ENCODE measurements at places on chromosomes 3 and 15.

GRCh38 chr3:101189796-101190195 lies 130.6 kb downstream of the IMPG2 start:
- DNase-seq: no peak

DNA sequence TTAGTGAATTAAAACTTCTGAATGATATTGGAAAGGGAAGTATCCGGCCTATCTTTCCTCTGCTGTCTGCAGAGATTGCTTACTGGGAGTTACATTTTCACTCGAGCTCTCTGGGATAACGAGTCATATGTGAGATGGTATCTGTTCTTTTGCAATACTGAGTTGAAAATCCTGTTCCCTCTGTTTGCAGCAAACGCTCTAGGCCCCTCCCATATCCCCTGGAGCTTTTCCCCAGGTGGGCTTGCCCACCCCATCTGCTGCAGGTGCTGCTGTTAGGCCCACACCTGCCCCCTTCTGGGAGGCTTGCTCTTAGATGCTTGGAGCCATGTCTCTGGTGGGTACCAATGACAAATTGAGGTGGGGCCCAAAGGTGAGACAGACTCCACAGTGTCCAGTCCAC lies 42.7 kb upstream of the MTMR10 start:
- no peak for DNase-seq

GRCh38 chr15:92954578-92954977 lies 54.5 kb downstream of the CHD2 start:
- DNase-seq: no peak

GRCh38 chr3:61154457-61155198 lies 96.6 kb downstream of the FHIT start:
- DNase-seq: no peak

DNA sequence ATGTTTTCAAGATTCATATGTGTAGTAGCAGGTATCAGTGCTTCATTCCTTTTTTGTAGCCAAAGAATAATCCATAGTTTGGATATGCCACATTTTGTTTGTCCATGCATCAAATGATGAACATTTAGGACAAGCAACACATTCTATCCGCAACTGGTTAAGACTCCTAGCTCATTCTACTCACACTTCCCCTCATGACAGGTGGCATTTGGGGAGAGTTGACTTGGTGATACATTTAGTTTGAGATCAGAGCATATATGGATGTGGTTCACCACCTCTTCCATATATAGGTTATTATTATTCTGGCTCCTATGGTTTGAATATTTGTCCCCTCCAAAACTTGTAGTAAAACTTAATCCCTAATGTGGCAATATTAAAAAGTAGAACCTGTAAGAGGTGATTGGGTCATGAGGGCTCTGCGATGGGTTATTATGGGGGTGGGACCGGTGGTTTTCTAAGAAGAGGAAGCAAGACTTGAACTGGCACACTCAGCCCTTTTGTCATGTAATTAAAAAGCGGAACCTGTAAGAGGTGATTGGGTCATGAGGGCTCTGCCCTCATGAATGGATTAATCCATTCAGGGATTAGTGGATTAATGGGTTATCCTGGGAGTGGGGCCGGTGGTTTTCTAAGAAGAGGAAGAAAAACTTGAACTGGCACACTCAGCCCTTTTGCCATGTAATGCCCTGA lies 75.3 kb upstream of the HRH1 start:
- no peak for DNase-seq

- DNase-seq: no peak
These were observed 516.1 kb downstream of the ZIC1 start for GRCh38 chr3:147925272-147925671.

GRCh38 chr3:146803745-146804144 lies 198.6 kb upstream of the PLSCR5 start:
- DNase-seq: no peak

DNA sequence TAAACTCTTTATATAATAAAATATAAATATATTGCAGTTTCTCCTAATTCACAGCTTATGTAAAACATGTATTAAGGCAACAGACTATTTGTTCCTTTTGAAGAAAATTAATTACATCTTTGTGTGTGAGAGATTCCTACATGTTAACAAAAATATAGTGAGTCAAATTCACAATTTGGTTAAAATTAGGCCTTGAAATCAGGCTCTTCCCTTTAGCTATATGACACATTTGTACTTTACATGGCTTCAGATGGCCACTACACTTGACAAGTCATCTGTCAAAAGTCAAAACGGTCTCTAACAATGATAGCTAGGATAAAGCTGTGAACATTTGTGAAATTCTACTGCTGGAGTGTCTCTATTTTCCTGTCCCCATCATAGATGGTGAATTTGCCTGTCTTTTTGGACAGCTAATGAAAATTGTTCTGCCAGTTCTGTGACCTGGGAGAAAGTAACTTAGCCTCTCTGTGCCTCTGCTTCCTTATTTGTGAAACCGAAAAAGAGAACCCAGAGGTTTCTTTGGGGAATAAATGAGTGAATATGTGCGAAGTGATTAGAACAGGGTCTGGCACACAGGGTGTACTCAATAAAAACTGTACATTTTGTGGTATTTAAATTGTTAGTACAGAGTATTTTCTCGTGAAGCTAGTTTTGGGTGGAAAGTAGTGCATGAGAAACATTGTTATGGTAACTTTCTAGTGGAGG lies 23.6 kb downstream of the TM4SF4 start:
- no peak for DNase-seq

DNA sequence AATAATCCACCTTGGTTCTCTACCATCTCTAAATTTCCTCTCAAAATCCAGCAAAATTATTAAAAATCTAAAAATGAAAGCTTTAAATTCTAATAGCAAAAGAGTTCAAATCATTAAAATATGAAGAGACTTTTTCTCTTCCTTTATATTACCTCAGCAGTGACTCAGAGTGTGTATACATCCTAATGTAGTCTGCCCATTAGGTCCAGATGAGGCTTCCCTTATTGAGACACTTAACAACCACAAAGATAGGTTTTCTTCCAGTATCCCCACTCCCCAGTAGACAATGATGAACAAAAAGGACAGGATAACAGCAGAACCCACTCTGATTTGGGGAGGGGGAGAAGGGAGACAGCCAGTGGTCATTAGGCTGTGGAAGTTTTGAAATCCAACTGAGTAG lies 61.5 kb upstream of the DCBLD2 start:
- no peak for DNase-seq

DNA sequence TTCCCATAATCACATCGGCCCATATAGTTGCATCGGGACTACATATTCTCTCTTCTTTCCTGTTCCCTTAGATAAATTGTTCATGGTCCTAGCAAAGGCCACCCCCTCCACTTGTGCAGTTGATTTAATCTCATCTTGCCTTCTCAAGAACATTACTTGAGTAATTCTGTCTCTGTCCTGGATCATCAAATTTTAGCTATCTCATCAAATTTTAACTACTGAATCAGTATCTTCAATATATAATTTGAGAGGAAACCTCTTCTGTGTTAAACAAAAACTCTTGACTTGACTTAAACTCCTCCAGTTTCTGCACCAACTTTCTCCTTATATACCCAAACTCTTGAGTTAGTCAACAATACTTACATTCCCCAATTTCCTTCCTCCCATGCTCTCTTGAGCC lies 4.2 kb upstream of the PRR23B start:
- DNase-seq: no peak

DNA sequence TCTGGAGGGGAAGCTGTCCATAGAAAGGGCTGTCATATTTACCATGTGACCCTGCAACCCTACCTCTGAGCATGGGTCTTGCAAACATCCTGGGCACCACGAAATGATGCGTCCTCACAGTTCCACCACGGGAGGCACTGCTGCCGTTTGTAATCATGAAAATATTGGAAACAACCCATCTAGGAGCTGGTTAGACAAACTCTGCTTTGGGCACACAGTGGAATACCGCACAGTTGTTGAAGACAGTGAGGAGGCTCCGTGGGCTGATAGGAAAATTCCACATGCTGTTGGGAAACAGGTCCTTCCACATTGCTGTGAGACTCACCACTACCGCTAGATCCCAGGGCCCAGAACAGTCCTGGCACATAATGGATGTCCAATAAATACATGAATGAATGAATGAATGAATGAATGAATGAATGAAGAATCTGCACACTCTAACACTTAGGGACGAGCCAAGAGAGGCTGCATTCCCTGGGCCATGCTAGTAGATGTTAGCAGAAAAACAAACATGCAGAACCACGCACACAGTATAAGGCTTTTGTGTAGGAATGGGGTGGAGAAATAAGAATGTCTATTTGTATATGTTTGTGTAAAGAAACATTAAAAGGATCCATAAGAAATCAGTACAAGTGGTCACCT lies 40.6 kb downstream of the TPRA1 start:
- DNase-seq: no peak

- DNase-seq: no peak
These were observed 266.9 kb upstream of the TTC14 start for GRCh38 chr3:180335050-180335449.

- DNase-seq: no peak
These were observed 162.9 kb upstream of the STT3B start for GRCh38 chr3:31369637-31370379.

GRCh38 chr3:15431256-15431837 lies 3.9 kb downstream of the EAF1 start:
- DNase-seq: no peak

DNA sequence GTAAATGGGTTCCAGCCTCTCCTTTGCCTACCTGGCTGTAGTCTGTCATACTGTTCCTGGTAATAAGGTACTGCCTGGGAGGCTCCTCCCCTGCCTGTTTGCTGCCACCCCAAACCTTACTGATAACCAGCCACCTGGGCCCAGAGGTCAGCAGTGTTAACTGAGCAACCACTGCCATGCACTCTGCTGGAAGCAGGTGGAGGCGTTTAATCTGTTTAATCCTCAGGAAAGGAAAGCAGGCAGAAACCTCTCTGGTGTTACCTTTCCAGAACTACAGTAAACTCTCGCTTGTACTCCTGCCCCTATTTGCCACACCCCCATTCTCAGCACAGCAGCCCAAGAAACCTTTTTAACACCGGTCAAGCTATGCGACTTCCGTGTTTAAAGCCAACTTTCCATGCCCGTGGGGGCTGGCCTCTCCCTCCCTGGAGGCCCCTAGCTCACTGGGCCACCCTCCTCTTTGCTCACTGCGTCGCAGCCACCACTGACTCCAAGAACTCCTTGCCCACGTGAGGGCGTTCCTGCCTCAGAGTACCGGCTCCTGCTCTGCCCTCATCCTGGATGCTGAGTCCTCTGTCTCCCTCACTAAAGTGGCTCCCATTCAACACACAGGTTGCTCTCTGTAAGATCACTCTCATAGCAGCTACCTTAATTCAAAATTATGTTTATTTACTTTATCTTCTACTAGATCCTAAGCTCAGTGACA lies 8.3 kb downstream of the BDH1 start:
- no peak for DNase-seq

DNA sequence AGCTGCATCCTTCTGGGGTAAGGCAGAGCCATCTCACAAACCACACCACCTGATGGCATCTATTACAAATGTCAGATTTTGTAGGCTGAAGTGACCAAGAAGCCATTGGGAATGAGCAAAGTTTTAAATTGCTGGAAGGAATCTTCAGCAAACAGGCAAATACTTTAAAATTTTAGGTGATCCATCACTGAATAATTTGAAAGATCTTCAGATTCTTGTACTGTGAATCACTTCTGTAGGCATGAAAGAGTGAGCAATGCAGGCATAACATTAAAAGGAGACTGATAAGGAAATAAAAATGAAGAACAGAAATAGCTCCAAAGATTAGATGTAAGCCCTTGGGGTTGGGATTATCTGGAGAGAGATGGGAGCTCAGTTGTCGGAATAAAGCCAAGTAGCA lies 36.0 kb upstream of the ALDH1L1 start:
- no peak for DNase-seq
